M059J (cell line): ENCODE measurements at places on chromosomes 13 and 19.

GRCh38 chr19:15021286-15022007 lies 27.8 kb upstream of the CASP14 start:
- no peak for DNase-seq

DNA sequence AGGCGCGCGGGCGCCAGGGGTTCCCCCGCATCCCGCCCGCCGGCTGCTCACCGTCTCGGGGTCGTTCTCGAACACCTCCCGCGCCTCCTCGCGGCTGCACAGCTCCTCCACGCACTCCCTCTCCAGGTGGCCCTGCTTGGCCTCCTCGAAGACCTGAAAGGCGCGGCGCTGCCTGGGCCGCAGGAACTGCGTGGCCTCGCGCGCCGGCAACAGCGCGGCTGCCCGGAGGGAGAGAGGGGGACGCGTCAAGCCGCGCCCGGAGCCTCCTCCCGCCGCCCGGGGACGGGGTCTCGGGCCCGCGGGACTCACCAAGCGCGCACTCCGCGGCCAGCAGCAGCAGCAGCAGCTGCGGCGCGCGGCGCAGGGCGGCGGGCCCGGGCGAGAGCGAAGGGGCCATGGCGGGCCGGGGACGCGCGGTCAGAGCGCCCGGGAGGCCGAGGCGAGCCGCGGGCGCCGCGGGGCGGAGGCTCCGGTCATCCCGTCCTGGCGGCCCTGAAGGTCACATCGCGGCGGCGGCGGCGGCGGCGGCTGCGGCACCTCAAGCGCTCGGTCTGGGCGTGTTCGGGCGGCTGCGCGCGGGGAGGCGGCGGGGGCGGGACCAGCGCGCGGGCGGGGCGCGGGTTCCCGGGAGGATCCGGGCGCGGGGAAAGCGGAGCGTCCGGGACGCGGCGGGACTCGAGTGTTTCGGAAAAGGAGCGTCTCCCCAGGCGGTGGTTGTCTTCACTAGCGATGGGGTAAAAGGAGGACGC lies at the start of gene GAS6:
Gene GAS6, minus strand, starts transcription at position 553 of the 749 bp plus-strand sequence. Its CDS starts 156 bp downstream, at position 397.
- peak; percentile 39 for DNase-seq

DNA sequence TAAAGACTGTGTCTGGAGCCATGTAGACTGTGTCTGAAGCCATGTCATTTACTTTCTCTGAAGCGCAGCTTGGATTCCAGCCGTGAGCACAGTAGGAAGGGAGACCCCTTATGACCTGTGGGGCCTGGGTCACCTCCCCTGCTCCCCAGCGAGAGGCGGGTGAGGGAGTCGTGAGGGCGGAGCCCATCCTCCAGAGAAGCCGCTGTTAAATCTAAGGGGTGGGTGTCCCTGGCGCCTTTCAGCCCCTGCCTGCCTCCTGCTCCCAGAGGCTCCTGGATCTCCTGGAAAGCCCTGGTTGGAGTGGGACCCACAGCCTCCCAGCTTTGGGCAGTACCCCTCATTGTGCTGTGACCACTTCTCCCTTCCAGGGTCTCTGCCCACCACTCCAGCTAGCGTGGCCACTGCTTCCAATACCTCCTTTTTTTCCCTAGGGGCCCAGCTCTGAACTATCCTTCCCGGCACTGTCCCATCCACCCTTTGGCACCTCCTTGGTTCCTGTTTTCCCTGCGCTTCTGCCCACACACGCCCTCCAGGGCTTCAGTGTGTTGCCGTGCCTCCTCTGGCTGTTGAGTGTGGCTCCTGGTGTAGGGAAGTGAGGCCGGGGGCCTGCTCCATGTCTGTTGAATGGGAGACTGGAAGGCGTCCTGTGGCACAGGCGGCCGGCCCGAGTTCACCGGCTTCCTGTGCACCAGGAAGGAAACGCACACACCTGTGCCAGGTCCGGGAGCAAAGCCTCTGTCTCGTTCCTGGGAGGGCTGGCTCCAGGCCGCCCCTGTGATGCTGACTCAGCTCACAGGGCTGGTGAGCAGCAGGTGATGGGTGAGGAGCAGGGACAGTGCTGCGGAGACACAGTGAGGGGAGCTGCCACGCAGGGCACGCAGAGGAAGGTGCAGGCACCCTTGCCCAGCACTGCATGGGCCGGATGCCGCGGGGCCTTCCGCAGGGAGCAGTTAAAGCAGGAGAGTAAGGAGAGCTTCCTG lies 29.4 kb downstream of the ATP4B start:
- no peak for DNase-seq

DNA sequence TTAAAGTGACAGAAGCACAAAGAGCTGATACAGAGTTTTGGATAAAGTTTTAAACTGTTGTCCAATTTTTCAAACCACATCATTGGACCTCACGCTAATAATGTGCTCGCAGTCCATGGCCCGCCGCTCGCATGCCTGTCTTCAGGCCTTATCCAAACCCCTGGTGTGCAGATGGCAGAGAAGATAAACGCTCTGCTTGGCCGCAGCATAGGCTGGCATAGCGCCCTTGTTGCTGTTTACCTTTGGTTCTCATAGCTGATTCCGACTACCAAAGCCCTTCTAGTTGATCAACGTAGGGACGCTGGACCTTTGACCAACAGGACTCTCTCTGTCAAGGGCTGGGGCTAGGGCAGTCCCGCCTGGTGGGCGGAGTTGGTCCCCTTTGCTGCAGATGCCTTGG lies 23.5 kb upstream of the QTRT1 start:
- DNase-seq: no peak

DNA sequence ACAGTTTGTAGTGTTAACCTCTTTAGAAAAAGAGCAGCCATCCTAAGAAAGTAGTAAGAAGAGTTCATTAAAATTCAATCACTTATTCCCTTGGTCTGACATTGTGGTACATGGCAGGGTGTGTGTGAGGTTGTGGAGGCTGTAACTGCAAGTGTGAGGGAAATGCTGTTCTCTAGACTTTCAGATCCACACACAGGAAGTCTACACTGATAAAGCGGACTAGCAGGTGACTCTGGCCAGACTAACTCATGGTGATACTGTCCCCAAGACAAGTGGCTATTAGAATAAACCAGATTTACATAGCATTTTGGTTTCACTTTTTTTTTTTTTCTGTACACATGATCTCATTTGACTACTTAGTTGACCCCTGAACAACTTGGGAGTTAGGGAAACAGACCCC lies 10.0 kb downstream of the MTIF3 start:
- no peak for DNase-seq

GRCh38 chr13:60288569-60288968 lies 108.5 kb upstream of the TDRD3 start:
- no peak for DNase-seq

DNA sequence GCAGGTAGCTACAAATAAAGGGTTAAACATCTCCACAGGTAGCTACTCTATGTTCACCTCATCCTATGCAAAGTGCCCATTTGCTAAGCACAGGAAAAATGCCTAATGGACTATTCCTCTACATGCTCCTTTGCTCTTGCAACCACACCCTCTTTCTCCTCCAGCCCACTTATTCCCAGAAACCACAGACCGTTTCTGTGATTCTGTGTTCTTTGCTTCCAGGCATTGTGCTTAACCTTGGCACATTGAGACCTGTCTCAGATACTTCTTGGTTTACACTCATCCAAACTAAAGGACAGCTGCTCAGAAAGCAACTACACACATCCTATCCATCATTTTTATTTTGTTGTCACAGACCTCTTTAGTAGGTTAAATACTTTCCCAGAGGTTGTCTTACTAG lies 785.0 kb upstream of the MIR17HG start:
- no peak for DNase-seq

DNA sequence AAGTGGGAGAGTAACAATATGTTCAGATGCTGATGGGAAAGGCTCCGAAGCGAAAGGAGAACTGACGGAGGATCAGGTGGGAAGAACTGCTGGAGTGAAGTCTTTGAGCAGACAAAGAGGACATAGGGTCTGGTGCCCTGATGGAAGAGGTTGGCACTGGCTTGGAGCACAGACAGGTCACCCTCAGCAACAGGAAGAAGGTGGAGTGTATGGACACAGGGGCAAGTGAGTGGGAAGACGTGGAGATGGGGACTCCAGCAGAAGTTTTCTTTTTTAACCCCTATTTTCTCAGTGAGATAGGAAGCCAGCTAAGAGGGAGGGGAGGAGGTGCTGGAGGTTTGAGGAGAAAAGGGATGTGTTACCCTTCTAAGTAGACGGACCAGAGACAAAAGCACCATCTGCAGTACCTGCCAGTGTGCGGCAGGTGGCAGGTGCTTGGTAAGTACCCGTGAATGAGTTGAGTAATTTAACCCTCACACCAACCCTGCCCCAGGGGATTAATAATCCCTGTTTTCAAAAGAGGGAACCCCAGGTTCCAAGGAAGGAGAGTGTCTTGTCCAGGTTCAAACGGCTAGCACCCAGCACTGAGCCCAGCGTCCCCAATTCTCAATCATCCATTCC lies 11.2 kb downstream of the HAS1 start:
- DNase-seq: peak; percentile 72

- DNase-seq: no peak
Observed at GRCh38 chr13:104944176-104944575, 1591.3 kb downstream of the EFNB2 start.

DNA sequence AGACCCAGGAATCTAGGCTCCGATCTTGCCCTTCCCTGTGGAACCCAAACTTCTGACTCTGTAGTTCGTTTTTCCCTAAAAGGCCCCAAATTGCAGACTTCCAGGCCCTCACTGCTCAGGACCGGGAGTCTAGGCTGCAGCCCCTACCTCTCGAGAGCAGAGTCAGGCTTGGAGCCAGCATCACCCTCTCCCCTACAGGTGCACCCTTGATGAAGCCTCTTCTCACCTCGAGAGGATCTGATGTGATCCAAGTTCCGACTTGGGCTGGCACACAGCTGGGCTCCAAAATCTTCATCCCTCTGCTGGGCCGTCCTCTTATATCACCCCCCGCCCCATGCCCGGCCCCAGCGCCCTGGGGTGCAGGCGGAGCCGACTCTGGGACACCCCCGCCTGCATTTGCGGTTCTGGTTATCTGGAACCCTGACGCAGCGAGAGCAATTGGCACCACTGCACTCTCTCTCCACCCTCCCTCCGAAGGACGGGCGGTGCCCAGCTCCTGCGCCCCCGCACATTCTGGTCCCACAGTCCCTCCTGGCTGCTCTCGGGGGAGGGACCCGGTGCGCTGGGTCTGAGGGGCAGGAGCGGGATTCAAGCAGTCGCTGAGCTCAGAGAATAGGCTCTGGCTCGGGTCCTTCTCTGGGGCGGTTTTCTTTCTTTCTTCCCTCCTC lies at the start of gene KLK7:
Gene KLK7, minus strand, starts transcription at position 293 of the 668 bp plus-strand sequence. CDS start 1,518 bp downstream, outside the sequence.
- no peak for DNase-seq

GRCh38 chr19:11942843-11943108 lies 17.9 kb downstream of the ZNF700 start:
- DNase-seq: peak; percentile 24

- DNase-seq: peak; percentile 48
Observed at GRCh38 chr13:39415008-39415802, 187.8 kb downstream of the LHFPL6 start.

DNA sequence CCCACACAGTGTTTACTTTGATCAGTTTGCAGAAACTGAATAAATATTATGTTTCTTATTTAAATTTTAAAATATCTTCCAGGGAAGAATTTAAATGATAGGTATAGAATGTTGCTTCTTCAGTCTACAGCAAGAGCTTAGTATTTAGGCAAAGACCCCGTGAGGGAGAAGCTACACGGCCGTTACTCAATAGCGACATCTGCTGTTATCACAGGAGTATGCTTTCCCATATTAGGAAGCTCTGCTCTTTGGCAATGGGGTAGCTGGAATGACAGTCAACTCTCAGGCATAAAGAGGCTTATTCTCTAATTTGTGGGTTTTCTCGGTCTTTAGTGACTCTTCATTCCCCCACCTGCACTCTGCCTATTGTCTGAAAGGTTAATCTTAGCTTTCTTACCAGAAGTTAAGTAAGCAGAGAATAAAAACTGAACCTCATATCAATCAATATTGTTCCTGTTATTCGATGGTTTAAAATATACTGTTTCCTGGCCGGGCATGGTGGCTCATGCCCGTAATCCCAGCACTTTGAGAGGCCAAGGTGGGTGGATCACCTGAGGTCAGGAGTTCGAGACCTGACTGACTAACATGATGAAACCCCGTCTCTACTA lies 13.2 kb upstream of the LHFPL6 start:
- DNase-seq: peak; percentile 56

DNA sequence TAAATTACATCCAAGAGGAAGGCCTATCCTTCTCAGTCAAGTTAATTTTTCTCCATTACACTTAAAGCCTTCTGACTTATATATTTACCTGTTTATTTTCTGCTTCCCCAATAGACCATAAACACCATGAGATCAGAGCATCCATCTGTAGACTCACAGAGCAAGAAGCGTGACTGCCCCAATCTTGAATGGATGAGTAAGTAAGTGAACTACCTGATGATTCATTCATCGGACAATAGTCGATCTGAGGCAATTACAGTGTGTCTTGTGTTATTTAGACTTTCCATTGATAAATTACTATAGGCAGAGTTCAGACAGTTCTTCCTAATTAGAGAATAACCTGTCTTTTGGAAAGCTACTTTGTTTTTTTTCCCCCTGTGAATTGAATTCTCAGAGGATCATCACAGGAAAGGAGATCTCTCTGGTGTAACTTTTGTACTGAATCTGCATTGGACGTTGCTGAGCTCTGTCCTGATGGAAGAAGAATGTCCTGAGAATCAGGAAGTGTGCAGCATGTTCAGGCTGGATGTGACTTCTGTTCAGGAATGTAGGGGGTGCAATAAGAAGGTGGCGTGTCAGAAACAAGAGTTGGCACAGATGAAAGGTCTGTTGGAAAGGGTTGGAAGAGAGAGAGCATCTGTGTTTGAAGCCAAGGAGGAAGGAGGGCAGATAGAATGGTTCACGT lies 367.0 kb downstream of the NALCN start:
- peak; percentile 19 for DNase-seq

- DNase-seq: no peak
Observed at GRCh38 chr19:41755328-41755913, at the start of gene CEACAM6. TSS of gene CEACAM6 (plus strand) at chr19:41755530. CDS start at chr19:41755639, 109 bp downstream.

GRCh38 chr13:52949044-52949443 lies 79.6 kb upstream of the OLFM4 start:
- DNase-seq: no peak

DNA sequence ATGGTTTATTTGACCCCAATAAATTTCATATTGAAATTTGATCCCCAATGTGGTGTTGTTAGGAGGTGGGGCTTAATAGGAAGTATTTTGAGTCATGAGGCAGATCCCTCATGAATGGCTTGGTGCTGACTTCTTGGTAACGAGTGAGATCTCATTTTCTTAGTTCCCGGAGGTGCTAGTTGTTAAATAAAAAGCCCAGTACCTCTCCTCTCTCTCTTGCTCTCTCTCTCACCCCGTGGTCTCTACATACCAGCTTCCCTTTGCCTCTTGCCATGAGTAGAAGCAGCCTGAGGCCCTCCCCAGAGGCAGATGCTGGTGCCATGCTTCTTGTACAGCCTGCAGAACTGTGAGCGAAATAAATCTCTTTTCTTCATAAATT lies 39.4 kb upstream of the KATNAL1 start:
- DNase-seq: no peak

GRCh38 chr13:33606692-33607091 lies 211.3 kb upstream of the RFC3 start:
- DNase-seq: peak; percentile 2
